ENCODE measurements at places on chromosomes 1 and 21.

GRCh38 chr1:25694167-25695007, 77.8 kb downstream of the MAN1C1 start:
- peak; percentile 38 for DNase-seq

DNA sequence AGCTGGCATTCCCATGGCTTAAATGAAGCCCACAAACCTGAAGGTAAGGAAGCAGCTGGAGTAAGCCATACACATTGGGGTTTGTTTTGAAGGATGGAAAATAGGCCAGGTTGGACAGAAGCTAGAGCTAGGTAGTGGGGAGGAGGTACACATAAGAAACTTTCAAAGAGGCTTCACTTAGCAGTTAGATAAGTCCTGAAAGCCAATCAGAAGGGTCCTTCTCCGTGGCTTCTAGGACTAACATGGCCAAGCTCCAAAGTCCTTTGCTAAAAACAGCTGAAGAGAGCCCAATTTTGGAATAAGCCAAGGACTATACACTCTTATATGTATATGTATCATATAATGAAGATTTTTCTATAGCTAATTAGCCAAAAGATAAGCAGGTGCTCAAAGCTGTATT, 1.8 kb downstream of the EYA3 start:
- no peak for DNase-seq

GRCh38 chr1:40926441-40926840, 53.1 kb upstream of the CTPS1 start:
- no peak for DNase-seq

- no peak for DNase-seq
Measured at GRCh38 chr1:191695865-191696264, 462.4 kb upstream of the RGS18 start.

DNA sequence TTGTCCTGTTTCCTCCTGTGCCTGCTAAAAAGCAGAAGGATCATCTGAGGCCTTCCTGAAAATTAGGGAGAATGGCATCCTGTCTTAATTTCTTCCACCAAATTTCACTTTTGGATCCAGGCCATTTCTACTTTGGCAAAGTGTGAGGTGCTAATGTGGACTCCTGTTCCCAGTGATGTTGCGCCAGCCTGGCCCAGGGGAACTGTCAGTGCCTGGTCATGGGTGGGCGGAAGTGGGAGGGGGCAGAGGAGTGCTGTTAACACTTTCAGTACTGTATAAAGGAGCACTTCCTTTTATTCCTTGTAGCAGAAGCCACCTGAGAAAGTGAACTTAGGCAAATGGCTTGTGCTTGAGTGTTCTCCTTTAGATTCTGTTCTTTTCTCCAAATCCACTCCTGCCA, 19.9 kb downstream of the ELAPOR1 start:
- DNase-seq, result peak; percentile 69

Data from thyroid gland (tissue), 4 donors.